ENCODE measurements at places on chromosomes 1 and 21.

- no peak for DNase-seq
Observed at GRCh38 chr21:38077569-38077968, 161.3 kb upstream of the KCNJ6 start.

GRCh38 chr1:9805006-9805508 is 18.7 kb downstream of the CLSTN1 start:
- DNase-seq = no peak

DNA sequence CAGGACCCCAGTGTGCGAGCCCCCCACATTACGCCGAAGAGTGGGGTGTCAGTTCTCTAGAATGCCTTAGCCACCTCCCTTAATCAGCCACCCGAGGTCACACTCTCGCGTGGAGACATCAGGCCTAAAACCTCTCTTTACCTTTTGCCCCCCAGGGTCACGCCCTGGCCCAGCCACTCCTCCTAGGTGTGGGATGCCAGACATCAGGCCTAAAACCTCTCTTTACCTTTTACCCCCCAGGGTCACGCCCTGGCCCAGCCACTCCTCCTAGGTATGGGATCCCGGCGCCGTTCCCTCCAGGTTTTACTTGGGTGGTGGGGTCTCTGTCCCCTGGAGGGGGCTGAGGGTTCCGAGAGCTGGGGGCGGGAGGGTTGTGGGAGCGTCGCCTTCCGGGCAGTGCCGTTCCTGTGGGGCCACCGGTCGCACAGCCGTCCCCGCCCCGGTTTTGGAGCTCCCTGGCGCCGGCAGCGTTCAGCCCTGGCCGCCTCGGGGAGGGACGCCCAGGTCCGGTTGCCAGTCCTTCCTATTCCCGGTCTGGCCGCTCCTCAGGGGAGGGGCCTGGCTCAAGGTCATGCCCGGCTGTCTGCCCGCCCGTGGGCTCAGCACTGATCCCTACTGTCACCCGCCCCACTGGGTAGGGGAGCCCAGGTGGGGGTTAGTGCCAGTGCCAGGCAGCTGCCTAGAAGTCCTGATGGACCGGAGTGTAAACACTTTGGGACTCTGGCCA is 882 bp downstream of the VPS13D start:
- no peak for DNase-seq

- DNase-seq = no peak
Observed at GRCh38 chr21:39634507-39634906, 21.8 kb downstream of the B3GALT5 start.

DNA sequence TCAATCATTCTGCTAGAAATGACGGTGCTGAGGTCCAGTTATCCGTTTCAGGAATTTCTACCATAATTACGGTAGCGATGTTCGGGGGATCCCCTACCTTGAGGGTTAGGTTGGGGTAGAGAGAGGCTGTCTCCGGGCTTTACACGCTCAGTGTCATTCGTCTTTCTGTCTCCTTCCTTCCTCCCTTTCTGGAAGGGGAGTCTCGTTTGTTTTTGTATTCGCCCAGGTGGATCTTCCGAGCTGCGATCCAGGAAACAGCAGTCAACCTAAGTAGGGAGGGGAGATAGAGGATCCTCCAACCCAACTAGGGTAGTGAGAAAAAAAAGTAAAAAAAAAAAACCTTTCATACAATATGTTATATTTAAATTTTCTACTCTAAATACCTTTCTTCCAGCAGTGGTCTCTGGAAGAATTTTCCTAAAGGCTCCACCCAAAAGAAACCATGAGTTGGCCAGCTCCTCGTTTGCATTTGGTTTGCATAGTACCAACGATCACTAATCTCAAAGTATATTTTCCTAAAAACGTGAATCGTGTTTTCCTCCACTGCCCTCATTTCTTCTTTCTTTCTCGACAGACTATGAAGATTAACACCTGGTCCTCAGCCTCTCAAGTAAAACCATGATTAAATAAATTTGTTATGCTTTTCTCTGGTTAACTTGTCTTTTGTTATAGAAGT is 611 bp upstream of the PIK3C2B start:
- DNase-seq = no peak

DNA sequence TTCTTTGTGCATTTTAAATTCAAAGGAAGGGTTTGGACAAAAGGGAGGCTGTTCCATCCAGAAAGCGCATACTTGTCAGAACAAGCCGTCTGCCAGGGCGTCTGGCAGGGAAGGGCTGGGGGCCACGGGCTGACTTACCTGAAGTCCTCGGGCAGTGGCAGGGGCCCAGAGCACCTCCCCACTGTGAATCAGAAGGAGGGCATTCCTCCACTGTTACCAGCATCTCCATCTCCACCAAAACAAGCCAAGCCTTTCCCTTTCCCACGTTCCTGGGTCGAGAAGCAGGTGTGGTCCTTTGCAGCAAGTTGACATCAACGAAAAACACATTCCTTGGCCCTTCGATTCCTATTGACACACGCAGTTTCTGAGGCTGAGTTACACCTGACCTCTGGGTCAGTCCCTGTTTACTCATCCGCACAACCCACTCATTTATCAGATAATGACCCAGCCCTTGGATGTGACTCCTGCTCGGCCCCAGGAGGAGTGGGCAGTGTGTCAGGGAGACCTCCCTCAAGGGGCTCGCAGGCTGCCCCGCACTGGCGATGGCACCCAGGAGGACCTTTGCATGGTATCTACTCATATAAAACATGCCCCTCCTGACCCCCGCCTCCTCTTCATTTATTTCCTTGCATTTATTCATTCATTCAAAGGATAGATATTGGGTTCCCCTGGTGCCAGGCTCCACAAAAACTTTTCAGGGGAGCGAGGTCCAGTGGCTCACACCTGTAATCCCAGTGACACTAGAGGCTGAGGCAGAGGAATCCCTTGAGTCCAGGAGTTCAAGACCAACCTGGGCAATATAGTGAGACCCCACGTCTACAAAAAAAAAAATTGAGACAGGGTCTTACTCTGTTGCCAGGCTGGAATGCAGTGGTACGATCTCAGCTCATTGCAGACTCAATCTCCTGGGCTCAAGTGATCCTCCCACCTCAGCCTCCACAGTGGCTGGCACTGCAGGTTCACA is 60.2 kb downstream of the TOMM20 start:
- no peak for DNase-seq

DNA sequence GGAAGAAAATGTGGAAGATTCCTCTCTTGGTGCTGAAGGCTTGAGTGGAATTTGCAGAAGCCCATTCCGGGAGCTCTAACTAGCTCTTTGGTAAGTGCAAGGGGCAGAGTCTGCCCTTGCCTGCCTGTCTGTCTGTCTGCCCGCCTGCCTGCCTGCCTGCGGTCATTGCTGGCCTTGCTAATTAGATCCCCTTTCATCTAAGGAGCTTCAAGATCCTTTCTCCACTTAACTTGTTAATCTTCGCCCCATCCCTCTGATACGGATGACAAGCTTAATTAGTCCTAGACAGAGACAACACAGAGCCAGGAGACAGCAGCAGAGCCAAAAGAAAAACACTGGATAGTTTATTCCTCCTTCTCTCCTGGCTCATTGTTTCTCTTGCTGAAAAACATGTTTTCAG is 80.2 kb upstream of the GADD45A start:
- no peak for DNase-seq

DNA sequence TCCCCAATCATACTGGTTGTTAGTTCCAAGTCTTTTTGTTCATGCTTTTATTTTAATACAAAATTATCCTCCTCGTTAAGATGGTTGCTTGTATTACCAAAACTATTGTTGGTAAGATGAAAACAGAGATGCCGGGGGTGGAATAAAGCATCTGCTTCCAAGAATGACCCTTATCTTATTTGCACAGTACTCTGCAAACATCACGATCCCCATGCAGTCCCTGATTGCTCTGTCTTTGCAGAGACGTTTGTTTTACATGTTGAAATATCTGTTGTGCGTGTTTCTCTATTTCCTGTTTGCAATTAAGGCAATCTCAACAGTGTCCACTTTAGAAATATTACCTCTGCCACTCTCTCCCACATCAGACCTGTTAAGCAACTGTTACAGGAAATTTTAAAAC is 141.3 kb upstream of the NCAM2 start:
- no peak for DNase-seq

DNA sequence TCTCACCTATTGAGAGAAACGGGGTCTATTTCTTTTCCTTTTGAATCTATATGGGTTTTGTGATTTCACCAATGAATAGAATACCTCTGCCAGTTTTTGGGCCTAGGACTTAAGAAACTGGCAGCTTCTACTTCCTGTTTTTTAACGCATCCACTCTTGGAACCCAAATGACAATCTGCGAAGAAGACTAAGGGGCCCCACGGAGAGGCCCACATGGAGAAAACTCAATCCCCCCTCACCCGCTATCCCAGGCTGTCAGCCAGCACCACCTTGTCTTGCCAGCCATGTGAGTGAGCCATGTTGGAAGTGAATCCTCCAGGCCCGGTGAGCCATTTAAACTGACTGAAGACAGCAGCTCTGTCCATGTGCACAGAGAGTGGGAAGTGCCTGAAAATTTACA is 3.6 kb upstream of the HENMT1 start:
- DNase-seq = no peak

GRCh38 chr1:109241344-109241743 is 8.0 kb upstream of the CELSR2 start:
- DNase-seq = no peak

- DNase-seq = no peak
Observed at GRCh38 chr1:20197329-20197791, 11.0 kb upstream of the PLA2G2C start.

GRCh38 chr1:247639381-247639981 is 34.1 kb downstream of the OR2G3 start:
- no peak for DNase-seq

GRCh38 chr1:180572760-180573159 is 14.0 kb downstream of the OVAAL start:
- DNase-seq = no peak

DNA sequence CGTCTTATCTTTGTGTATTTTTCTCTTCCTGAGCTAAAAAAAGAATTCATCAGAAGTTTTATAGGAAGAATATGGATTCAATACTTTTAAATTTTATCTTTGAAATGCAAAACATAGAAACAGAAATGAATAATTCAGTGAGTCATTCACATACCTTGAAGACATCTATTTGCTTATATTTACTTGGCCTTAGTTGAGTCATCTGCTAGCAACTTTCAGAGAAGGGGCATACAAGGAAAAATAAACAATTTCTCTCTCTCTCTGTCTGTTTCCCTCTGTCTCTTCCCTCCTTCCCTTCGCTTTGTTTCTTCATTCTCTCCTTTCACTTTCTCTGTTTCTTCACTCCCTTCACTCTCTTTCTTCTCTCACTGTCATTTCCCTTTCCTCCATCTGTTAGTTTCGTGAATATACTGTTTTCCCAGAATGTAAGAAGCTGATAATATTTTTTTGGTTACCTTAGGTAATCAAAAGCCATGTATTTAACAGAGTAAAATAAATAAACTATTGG is 477.2 kb downstream of the BRINP3 start:
- no peak for DNase-seq

DNA sequence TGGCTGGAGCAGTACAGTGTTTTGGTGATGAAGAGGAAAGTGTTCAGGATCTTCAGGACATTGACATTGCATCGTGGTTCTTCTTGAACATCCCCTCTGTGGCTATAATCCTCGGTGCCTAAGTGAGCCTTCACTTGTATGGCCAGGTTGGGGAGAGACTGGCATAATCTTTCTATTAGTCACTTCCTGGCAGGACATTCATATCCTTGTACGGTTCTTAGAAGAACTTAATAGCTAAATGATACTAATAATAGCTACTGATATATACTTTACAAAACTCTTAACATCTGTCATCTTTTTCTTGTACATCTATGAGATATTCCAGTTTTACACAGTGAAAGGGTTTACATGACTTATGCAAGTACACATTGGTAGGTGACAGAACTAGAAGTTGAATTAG is 35.8 kb downstream of the CELF3 start:
- no peak for DNase-seq

DNA sequence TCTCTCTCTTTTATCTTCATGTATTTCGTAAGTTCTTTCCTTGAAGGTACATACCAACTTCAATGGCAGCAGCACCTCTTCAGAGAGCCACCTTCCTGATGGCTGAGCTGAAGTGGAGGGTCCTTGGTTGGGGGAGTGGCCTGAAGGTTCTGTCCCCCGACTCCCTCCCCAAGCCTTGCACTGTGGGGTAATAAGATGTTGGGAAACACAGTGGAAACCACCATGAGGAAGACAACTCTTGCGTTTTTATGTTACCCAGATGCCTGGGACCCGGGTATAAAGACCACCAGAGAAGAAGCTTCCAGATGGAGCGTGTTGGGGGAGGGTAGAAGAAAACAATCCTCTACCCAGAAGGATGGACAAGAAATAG is 794 bp downstream of the KRTAP12-3 start:
- DNase-seq = no peak

GRCh38 chr1:225458222-225458631 is 30.4 kb upstream of the LBR start:
- DNase-seq = no peak

DNA sequence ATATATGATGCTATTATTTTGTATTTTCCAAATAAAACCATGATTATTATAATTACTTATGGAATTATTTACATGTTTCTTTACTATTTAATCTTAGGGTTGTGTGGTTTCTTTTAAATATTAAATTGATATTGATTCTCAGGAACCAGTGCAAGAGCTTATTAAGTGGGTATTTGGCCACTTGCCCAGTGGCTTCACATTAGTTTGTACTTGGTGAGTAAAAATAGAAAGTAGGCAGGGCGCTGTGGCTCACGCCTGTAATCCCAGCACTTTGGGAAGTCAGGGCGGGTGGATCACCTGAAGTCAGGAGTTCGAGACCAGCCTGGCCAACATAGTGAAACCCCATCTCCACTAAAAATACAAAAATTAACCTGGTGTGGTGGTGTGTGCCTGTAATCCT is 497.1 kb downstream of the PTPRC start:
- no peak for DNase-seq

GRCh38 chr1:44786841-44787426 is 1.0 kb downstream of the BEST4 start:
- DNase-seq = no peak

- no peak for DNase-seq
Observed at GRCh38 chr1:236502972-236503639, 20.7 kb upstream of the LGALS8 start.

DNA sequence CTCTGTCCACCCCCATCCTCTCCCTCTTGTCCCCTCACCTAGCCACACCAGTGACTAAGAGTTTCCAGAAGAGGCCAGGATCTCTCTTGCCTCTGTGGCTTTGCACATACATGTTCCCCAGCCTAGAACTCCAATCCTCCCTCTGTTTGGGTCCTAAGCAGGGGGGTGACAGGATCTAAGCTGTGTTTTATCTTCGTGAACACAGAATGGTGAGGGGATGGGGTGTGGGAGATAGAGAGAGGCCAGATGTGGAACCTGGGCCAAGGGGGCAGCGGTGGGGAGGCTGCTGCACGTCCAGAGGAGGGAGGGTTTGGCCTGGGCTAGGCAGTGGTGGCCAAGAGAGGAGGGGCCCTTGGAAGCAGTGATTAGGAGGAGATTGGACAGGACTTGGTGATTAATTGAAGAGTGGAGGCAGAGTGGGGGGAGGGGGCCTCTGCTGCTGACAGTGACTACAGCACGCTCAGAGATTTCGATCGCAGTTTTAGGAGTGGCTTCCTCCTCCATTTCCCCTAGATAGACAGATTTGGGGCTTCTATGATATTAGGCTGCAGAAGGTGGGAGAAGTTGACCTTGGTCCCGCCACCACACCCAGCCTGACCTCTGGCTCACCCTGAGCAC is 17.1 kb upstream of the ADGRB2 start:
- DNase-seq = no peak

- no peak for DNase-seq
Observed at GRCh38 chr1:3533067-3534048, 78.0 kb downstream of the MEGF6 start.

GRCh38 chr1:182299728-182300616 is 91.6 kb downstream of the GLUL start:
- DNase-seq = no peak

- DNase-seq = no peak
Observed at GRCh38 chr1:40966417-40966816, 13.1 kb upstream of the CTPS1 start.

Measured in GM18507 (cell line).